Esophagus (tissue), 2 donors: ENCODE measurements at places on chromosomes 13 and 19. TPM values are rescaled to one million over a fixed set of nuclear protein-coding genes. Genes with fewer than 3 reads are reported as not detected.

The DDX49 gene
- 52.4 TPM for polyA plus RNA-seq

The MAMSTR gene
- 0.96 TPM for polyA plus RNA-seq

The GJB2 gene
- polyA plus RNA-seq = 859 TPM

The HRC gene
- 0.65 TPM for polyA plus RNA-seq

The AMH gene
- polyA plus RNA-seq = 0.55 TPM

The RPL18 gene
- 2,860 TPM for polyA plus RNA-seq

The TEX29 gene
- 0.24 TPM for polyA plus RNA-seq

The P2RY11 gene
- 6.6 TPM for polyA plus RNA-seq

The C19orf67 gene
- polyA plus RNA-seq = not detected

The HSPB6 gene
- polyA plus RNA-seq = 12.5 TPM
